ENCODE measurements at places on chromosomes 12 and 14.

DNA sequence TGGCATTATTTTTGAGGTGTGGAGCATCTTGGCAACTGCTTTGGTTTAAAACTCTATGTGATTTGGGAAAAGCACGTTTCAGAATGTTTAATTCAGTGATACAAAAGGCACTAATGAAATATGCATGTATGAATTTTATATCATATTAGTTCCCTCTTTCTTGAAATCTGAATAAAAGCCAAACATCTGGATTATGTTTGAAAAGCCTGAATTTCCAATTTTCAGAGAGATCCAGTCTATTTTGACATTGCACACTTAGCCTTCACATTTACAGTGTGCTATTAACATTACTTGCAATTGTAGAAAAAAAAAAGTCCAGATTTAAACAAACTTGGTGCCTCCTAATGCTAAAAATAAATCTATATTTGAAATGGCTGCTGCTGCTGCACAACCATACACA is 219.1 kb upstream of the NPAS3 start:
- no peak for DNase-seq

GRCh38 chr14:51457843-51458562 is 193.7 kb upstream of the FRMD6 start:
- no peak for DNase-seq

DNA sequence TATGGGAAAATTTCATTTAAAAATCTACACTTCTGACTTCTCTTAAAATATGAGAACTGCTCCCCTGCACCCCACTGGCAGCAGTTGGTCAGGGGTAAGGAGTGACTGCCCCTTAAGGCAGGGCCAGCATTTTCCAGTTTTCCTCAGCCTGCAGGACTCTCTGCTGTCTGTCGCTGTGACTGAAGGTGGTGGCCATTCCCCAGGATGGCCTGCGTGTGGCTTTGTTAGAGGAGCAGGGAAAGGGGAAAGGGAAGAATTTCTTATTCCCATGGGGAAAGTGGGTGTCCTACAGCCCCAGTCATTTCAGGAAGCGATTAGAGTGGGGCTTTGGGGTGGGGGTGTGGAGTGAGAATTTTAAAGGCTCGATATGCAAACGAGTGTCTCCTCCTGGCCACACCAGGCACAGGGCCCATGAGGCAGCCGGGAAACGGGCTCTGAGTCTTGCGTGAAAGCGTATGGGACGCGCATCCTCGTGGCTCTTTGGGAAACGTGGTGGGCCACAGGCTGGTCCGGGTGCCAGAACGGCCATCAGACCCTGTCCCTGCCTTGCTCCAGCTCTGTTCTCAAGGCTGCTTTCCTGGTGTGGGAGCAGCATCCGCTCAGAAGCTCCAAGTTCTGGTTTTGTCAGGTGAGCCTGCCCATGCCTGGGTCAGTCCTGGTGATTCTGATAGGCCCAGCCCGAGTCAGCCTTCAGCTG is 23.5 kb downstream of the ADGRD1 start:
- no peak for DNase-seq

GRCh38 chr14:36510078-36510799 is 9.8 kb downstream of the NKX2-1 start:
- DNase-seq, result no peak

- no peak for DNase-seq
These were observed 17.7 kb downstream of the SLC4A8 start for GRCh38 chr12:51442324-51442723.

DNA sequence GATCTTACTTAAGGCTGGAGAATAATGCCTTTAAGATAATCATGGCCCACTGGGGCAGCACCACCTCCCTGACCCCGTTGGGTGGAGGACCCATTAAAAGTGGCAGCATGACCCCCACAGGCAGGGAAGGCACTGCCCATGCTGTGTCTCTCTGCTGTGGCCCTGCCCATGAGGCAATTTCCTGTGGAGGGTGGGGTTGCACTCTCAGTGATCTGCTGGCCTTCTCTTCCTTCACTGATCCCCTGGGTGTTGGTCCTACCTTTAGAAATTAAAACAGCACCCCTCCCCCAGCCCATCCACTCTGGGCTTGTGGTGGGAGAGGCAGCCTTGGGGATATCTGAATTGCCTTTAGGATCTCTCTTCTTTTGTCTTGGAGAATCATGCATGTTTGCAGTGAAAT is 17.3 kb downstream of the KLRK1 start:
- no peak for DNase-seq

DNA sequence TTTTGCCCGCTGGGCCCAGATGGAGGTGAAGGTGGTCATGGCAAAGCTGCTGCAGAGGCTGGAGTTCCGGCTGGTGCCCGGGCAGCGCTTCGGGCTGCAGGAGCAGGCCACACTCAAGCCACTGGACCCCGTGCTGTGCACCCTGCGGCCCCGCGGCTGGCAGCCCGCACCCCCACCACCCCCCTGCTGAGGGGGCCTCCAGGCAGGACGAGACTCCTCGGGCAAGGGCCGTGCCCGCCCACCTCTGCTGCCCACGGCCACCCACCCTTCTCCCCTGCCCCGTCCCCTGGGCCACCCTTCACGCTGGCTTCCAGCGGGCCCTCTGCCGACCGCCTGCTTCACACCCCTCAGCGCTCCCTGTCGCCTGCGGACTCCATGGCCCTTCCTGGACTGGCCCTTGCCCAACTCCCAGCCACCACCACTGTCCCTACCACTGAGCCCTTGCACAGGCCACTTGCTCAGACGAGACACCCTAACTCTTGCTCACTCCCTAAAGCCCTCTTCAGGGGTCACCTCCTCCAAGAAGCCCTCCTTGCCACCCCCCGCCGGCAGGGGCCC is 42.5 kb downstream of the CYP46A1 start:
- DNase-seq, result no peak

Data from germinal center (tissue), 1 donor.